ENCODE measurements at places on chromosomes 2 and 18. TPM values are rescaled to one million over a fixed set of nuclear protein-coding genes. Genes with fewer than 3 reads are reported as not detected.

The GCA gene
- total RNA-seq: 16.7 TPM

The REG3G gene
- not detected for total RNA-seq

The LDLRAD4 gene
- not detected for total RNA-seq

The NR4A2 gene
- 0.31 TPM for total RNA-seq

The SLC9A4 gene
- total RNA-seq: not detected

The SALL3 gene
- not detected for total RNA-seq

Measured in hair follicular keratinocyte (primary cell).